Activated T-helper 1 cell treated with anti-CD3 and anti-CD28 coated beads, Interleukin-2, amount 50 U/mL, for 16 hours (primary cell): ENCODE measurements at places on chromosomes 1 and 21.

GRCh38 chr1:2906620-2907019 lies 105.1 kb upstream of the TTC34 start:
- no peak for DNase-seq

DNA sequence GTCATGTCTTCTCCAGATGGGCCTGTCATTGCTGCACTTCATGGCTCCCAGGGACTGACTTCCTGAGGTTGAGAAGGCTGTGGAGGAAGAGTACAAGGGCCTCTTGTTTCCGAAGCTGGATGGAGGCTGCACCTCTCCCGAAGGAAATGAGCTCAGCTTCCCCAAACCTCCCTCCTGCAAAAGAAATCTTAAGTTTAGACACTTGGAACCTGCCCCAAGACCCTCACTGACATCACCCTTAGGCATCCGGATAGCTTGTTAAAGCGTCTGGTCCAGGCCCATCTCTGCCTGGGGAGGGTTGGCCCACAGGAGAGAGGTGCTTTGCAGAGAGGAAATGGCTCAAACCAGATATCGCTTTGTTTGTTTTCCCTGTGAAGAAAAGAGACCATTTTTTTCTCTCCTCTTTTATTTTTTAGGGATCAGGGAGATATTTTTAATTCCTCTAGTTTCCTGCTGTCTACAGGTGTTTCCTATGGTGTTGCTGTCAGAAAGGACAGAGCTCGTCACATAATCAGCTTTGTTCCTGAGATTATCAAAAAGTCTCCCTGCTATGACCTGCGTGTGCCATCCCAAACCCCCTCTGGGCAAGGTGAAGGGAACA lies 25.0 kb downstream of the RCSD1 start:
- no peak for DNase-seq

- DNase-seq = no peak
Measured at GRCh38 chr1:7769673-7770412, 1.3 kb upstream of the VAMP3 start.

- no peak for DNase-seq
Measured at GRCh38 chr1:58659516-58659915, 40.3 kb downstream of the MYSM1 start.

- DNase-seq = no peak
Measured at GRCh38 chr1:9326596-9326995, 33.9 kb downstream of the SPSB1 start.

GRCh38 chr1:117817629-117818028 lies 111.8 kb downstream of the GDAP2 start:
- DNase-seq = no peak
